IMR-90 (cell line): ENCODE measurements at places on chromosomes 11 and 22. TPM values are rescaled to one million over a fixed set of nuclear protein-coding genes. Genes with fewer than 3 reads are reported as not detected.

The C11orf16 gene
- total RNA-seq: not detected in 2 replicates

The HIC2 gene
- total RNA-seq: 1.4 and 1.9 TPM in 2 replicates

The CDCA5 gene
- 9.1 and 10.0 TPM in 2 replicates for total RNA-seq

The ZP1 gene
- total RNA-seq: 0.18 and 0.28 TPM in 2 replicates

The HEPN1 gene
- not detected in 2 replicates for total RNA-seq

The TCF20 gene
- 20.0 and 23.7 TPM in 2 replicates for total RNA-seq

The MIAT gene
- total RNA-seq: 0.54 and 1.1 TPM in 2 replicates

The SPI1 gene
- total RNA-seq: not detected in 2 replicates

The OR51E1 gene
- total RNA-seq: not detected in 2 replicates

The SLC7A4 gene
- total RNA-seq: not detected in 2 replicates

The GAL3ST3 gene
- not detected in 2 replicates for total RNA-seq

The EFCAB6 gene
- total RNA-seq: 1.1 TPM in 2 replicates

The TSPAN32 gene
- total RNA-seq: not detected in 2 replicates

The DERL3 gene
- under 0.01 and 0.18 TPM in 2 replicates for total RNA-seq

The LMNTD2 gene
- total RNA-seq: 0.18 and 0.28 TPM in 2 replicates

The PDGFB gene
- total RNA-seq: not detected in 2 replicates

The LDHAL6A gene
- not detected in 2 replicates for total RNA-seq

The GDPD4 gene
- not detected in 2 replicates for total RNA-seq

The C11orf21 gene
- not detected in 2 replicates for total RNA-seq

The APOA1 gene
- total RNA-seq: 0.18 and 0.56 TPM in 2 replicates

The CHADL gene
- total RNA-seq: 0.18 and 0.28 TPM in 2 replicates

The CLNS1A gene
- 66.7 and 188 TPM in 2 replicates for total RNA-seq

The MOV10L1 gene
- total RNA-seq: 0.72 and 0.83 TPM in 2 replicates

The IRAG1 gene
- 21.1 and 25.8 TPM in 2 replicates for total RNA-seq

The P2RY2 gene
- total RNA-seq: not detected in 2 replicates

The OR6M1 gene
- not detected in 2 replicates for total RNA-seq

The ARHGAP8 gene
- total RNA-seq: 0.18 and 0.28 TPM in 2 replicates

The MCHR1 gene
- total RNA-seq: 1.4 and 1.7 TPM in 2 replicates

The TRIM21 gene
- 18.6 and 19.2 TPM in 2 replicates for total RNA-seq

The DUSP8 gene
- 0.28 and 0.72 TPM in 2 replicates for total RNA-seq

The THOC5 gene
- 61.1 and 73.7 TPM in 2 replicates for total RNA-seq

The PRRG4 gene
- not detected in 2 replicates for total RNA-seq

The ENTHD1 gene
- total RNA-seq: not detected in 2 replicates

The TRPM5 gene
- total RNA-seq: not detected in 2 replicates

The CCDC73 gene
- total RNA-seq: not detected in 2 replicates

The TEX12 gene
- total RNA-seq: not detected in 2 replicates

The KCNK7 gene
- total RNA-seq: not detected in 2 replicates

The FGF19 gene
- total RNA-seq: not detected in 2 replicates

The THY1 gene
- total RNA-seq: 703 and 816 TPM in 2 replicates

The GAL gene
- 0.28 TPM in 1 of 2 replicates, not detected in the other for total RNA-seq

The PRCP gene
- 31.7 TPM in 2 replicates for total RNA-seq

The APOL3 gene
- 1.7 and 2.3 TPM in 2 replicates for total RNA-seq

The SLC22A9 gene
- not detected in 2 replicates for total RNA-seq
